Glutamatergic neuron (in vitro differentiated cells): ENCODE measurements at places on chromosomes 4 and X. TPM values are rescaled to one million over a fixed set of nuclear protein-coding genes. Genes with fewer than 3 reads are reported as not detected.

- no peaks in the 10 kb centered on the region for H3K4me1 ChIP-seq
- DNase-seq, result no peak
- H3K27ac ChIP-seq, result no peak overlapping the region
- H3K36me3 ChIP-seq, result no peaks in the 10 kb centered on the region
- peaks cover 1% of the 10 kb centered on the region for H3K27me3 ChIP-seq
Measured at GRCh38 chrX:134568285-134569016, 89.8 kb downstream of the PLAC1 start.

- no peak overlapping the region for H3K27ac ChIP-seq
- no peak overlapping the region for H3K4me3 ChIP-seq
- peaks cover 6% of the 10 kb centered on the region for H3K27me3 ChIP-seq
Measured at GRCh38 chr4:5760246-5760645, 49.2 kb downstream of the EVC start.

DNA sequence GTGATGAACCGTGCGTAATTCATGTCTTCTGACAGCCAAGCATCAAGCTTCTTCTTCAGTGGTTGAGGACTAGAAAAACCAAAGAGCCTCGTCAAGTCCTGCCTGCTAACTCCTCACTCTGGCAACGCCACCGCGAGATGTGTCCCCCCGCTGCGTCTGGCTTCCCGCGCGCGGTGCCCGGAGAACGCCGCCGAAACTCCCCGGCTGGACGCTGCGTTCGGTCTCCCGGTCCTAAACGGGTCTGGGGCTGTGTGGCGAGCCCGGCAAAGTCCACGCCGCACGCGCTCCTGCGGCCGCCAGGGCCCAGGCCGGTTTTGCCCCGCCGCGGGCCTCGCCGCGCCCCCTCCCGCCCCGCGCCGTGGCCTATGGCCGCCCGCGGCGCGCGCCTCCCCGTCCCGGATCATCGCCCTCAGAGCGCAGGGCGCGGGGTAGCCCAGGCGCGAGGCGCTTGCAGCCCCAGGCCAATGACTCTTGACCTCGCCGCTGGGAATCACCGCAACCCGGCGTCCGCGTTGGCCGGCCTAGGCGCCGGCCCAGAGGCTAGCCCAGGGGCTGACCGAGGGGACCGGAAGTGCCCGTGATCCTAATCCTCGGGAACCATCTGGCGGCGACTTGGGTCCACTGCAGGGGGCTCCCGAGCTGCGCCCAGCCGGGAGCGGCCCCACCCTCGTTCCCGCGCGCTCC is at the start of gene AADAT:
Gene AADAT (minus strand): TSS at position 289 of the 684 bp plus-strand sequence. CDS start 266 bp downstream, at position 23.
- H3K27me3 ChIP-seq, result peaks cover 4% of the 10 kb centered on the region
- DNase-seq, result peak; percentile 94
- peak within 1 kb of the TSS; percentile 89 for H3K27ac ChIP-seq
- no peaks in the 10 kb centered on the region for H3K36me3 ChIP-seq

- H3K27me3 ChIP-seq, result no peaks in the 10 kb centered on the region
- no peak for DNase-seq
- no peaks in the 10 kb centered on the region for H3K4me1 ChIP-seq
- H3K36me3 ChIP-seq, result no peaks in the 10 kb centered on the region
- H3K4me3 ChIP-seq, result no peak overlapping the region
Measured at GRCh38 chrX:40663880-40664630, 16.7 kb upstream of the CXorf38 start.

DNA sequence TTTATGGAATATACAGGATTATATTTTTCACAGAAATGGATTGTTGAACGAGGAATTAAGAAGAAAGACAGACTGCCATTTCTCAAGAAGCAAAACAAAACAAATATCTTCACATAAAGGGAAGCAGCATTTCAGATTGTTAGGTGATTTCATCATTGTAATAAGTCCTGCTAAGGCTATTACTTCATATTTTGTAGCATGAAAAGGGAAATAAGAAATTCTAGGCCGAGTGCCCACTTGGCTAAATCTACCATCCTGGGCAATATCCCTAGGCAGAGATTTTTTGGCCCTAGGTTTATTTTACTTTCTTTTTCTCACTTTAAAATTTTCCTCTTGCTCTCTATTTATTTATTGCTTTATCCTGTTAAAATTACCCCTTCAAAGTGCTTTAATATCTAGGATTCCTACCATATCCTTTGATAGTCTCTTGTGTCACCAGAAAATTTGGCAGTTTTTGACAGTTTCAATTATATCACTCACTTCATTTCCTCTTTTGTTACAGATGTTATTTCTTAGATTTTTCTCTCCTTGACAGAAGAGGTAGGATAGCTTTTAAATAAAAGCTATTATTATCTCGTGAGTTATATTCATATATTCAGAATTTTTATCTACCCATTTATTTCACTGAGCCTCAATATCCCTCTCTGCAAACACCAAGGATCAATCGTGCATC is 142.3 kb downstream of the PDGFC start:
- H3K36me3 ChIP-seq, result no peaks in the 10 kb centered on the region
- no peak overlapping the region for H3K4me3 ChIP-seq
- no peak overlapping the region for H3K27ac ChIP-seq
- no peak for DNase-seq
- no peaks in the 10 kb centered on the region for H3K4me1 ChIP-seq

GRCh38 chr4:118124997-118125396 is 90.7 kb downstream of the NDST3 start:
- no peak overlapping the region for H3K27ac ChIP-seq
- no peaks in the 10 kb centered on the region for H3K27me3 ChIP-seq
- DNase-seq, result no peak
- H3K4me3 ChIP-seq, result no peak overlapping the region

Gene BMX
- not detected for total RNA-seq

- no peaks in the 10 kb centered on the region for H3K27me3 ChIP-seq
- H3K36me3 ChIP-seq, result no peaks in the 10 kb centered on the region
- H3K4me3 ChIP-seq, result no peak overlapping the region
- no peak overlapping the region for H3K27ac ChIP-seq
- no peak for DNase-seq
Measured at GRCh38 chr4:39067031-39067430, 5.0 kb downstream of the KLHL5 start.
